ENCODE measurements at places on chromosomes 6 and 20.

- no peak for DNase-seq
Measured at GRCh38 chr6:56364827-56365339, 117.5 kb upstream of the COL21A1 start.

- DNase-seq, result no peak
Measured at GRCh38 chr6:142802124-142802523, 142.9 kb downstream of the HIVEP2 start.

DNA sequence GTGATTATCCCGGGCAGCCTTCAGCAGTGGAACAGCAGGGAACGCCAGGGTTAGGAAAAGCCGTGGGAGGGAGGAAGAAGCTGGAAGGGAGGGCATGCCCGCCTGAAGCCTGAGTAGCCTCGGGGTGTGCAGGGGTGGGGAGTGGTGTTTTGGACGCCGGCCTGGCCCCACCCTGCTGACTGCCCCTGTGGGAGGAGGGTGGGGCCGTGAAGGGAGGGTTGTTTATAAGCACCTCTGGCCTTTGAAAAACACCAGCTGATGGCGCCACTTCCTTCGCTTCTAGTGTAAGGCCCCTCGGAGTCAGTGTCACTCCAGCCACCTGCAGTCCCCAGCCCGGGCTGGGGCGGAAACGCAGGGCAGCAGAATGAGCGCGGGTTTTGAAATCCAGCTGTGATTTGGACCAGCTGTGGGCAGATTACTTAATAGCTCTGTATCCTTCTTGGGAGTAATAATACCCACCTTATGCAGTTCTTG, 52.8 kb upstream of the BMP6 start:
- no peak for DNase-seq

DNA sequence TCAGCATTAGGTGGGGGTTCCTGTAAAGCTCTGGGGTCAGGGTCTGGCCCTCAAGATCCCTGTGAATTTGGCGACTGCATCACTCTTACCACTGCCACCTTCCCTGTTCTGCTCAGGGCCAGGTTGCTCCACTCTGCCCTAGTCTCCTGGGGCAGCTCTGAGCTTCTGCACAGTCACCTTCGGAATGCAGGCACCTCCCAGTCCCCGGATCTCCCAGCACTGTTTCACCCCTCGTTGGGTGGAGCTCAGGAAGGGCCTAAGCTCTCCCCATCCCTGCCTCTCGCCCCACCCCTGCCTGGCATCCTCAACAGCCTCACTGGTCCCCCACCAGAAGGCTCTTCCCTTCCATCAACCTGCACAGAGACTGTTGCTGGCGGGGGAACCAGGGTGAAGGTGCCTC, 46.2 kb downstream of the YTHDF1 start:
- no peak for DNase-seq

- no peak for DNase-seq
Measured at GRCh38 chr6:128209771-128210170, 308.9 kb upstream of the THEMIS start.

DNA sequence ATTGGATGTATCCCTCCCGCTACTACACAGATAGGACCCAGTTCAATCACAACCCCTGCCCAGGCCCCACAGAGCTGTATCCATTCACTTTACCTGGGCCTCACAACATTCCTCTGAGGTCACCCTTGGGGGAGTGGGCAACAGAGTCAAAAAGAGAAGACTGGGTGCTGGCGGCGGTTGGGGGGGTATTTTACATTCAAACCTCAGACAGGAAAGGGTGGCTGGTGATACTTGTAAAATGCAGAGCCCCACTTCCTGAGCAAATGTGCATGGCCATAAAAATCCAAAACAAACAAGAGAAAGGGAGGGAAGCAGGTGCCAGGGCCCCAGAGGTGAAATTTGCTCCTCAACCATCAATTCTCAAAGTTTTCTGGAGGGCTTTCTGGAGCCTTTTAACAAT, 3.5 kb downstream of the LRFN2 start:
- no peak for DNase-seq

DNA sequence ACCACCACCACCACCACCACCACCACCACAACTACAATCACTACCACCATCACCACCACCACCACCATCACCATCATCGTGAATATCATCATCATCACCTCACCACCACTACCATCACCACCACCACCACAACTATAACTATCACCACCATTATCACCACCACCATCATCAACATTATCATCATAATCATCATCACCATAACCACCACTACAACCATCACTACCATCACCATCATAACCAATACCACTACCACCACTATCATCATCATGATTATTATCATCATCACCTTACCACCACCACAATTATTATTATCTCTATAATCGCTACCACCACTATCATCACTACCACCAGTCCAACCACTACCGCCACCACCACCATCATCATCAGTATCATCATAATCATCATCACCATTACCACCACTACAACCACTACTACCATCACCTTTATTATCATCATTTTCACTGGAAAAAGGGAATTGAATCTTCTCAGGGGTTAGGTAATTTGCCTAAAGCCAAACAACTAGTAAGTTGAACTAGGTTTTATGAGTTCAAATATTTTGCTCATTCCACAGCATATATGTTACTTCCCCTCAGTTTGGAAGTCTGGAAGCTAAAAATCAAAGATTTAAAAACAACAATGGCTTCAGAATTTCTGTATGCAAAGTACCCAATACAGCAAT, 8.3 kb downstream of the RIPOR2 start:
- no peak for DNase-seq

DNA sequence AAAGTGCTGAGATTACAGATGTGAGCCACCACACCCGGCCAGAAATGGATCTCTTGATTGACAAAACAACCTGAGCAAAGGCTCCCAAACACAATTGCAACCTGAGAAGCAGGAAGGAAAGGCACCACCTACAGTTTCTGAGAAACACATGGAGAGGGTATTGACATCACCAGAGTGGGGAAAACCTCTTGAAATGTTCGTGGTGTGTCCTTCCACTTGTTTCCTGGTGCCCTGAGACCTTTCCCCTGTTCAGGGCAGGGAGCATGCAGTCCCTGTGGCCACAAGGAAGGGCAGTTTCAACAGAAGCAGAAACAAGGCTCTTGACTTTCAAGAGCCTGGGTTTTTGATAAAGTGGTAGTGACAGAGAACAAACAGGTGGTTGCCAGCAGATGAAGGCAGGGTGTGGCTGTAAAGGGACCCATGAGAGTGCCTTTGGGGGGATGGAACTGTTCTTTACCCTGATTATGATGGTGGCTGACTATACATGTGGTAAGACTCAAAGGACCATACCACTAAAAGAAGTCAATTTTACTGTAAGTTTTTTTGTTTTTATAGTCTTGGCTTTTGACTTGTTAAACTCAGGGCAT, 3.2 kb upstream of the BPIFA1 start:
- DNase-seq, result no peak

DNA sequence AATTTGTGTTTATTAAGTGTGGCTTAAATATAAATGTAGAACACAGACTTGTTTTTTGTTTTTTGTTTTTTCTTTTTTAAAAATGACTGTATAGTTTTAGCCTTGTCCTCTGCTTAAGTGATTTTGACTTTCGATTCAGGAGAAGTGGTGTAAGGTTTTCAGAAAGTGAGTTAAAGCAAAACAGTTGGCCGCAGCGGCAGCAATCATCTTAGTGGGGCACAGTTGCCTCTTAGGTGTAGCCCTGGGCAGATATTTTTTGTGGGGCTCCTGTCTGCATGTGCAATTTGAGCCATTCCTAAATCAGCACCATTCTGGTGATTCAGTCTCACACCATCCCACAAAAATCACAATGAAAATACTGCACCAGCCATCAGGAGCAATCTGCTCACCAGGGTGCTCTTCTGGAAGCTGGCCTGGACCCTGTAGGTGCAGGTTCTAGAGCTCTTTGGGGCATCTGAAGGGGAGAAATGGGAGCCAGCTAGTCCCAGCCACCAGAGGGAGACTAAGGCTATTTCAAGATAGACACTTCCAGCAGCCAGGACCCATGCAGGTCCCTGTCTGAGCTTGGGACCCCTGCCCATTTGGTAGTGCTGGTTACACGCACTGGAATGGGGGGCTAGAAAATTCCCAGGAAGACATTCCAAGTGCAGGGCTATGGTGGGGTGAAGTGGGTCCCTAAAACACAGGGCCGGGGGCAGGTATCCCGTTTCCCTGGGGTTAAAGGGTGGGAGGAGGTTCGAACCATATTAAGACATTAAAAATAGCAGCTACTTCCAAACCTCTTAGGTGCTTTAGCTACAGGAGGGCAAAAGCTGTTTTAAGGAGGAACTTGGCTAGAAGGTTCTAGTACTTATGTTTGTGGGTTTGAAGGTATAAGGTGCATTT, 156.6 kb downstream of the NFATC2 start:
- DNase-seq, result no peak

- peak; percentile 0 for DNase-seq
Measured at GRCh38 chr6:100665041-100665380, 200.3 kb upstream of the SIM1 start.

GRCh38 chr20:56345911-56346310, 12.9 kb upstream of the FAM210B start:
- no peak for DNase-seq

GRCh38 chr6:15299430-15300131, 53.7 kb downstream of the JARID2 start:
- peak; percentile 62 for DNase-seq

DNA sequence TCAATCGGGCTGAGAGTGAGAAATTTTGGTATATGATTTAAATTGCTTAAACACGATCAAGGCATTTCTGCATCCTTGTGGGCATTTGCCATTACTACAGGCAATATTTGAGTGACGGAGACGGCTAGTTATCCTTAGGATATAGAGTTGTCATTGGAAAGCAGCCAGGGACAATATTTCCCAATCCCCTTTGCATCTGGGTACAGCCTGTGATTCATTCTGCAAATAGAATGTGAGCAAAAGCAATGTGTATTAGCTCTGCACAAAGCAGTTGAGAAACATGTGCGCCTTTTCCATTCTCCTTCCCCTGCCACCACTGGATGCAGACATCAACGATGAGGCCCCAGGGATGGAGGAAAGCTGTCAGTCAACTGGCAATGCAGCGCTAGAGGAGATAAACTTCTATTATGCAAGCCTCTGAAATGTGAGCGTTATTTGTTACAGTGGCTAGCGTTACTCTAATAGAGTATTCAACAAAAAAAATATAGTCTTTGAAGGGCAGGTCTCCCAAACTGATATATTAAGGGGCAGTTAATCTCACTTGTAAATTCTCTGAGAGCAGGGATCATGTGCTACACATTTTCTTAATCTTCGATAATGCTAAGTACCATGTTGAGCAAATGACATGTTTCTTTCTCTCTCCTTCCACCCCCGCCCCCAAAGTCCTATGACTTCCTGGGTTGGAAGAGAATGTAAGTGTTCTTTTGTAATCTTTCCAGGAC, 37.1 kb upstream of the NCOA3 start:
- no peak for DNase-seq

DNA sequence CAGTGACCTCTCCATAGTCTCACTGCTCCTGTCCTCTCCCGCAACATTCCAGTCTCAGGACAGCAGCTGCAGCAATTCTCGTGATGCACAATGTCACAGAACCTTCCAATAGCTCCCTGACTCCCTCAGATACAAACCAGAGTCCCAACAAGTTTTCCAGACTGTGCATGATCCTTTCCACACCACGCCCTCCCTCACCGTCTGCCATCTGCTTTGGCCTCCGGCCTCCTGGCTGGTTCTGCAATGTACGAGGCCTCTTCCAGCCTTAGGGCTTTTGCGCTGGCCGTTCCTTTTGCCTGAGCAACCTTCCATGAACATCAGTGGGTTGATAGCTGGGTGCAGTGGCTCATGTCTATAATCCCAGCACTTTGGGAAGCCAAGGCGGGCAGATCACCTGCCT, 9.6 kb downstream of the FNDC1 start:
- DNase-seq, result no peak

DNA sequence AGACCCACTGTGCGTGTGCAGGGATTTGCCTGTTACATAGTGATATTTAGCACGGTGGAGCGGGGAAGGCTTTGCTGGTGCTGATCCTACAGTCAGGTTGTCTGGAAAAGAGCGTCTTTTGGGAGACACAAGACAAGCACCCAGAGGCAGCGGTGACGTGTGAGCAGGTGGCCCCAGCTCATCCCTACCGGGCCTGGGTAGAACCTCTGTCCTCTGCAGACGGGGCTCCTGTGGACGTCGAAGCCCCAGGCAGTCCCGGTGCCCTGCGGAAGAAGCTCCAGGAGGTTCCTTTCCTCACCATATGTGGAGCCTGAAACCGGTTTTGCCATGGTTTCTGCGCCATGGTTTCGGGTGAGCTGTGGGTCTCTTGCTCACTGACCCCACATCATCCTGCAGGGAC, 68.9 kb upstream of the AFDN start:
- DNase-seq, result no peak

GRCh38 chr6:3844097-3844463, 5.1 kb upstream of the FAM50B start:
- no peak for DNase-seq

DNA sequence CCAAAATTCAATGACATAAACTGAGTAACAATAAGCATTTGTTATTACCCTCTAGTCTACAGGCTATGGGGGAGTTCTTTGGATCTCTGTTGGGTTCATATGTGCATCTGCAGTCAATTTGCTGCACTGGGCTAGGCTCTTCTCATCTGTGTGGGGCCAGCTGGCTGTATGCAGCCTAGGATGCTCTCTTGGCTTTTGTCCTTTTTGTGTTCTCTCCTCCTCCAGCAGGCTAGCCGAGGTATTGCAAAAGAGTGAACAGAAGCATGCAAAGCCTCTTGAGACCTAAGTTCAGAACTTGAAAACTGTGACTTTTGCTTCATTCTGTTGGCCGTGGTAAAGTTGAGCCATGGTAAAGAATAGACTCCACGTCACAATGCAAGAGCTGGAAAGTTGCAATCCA, 62.8 kb upstream of the FOXO3 start:
- no peak for DNase-seq

DNA sequence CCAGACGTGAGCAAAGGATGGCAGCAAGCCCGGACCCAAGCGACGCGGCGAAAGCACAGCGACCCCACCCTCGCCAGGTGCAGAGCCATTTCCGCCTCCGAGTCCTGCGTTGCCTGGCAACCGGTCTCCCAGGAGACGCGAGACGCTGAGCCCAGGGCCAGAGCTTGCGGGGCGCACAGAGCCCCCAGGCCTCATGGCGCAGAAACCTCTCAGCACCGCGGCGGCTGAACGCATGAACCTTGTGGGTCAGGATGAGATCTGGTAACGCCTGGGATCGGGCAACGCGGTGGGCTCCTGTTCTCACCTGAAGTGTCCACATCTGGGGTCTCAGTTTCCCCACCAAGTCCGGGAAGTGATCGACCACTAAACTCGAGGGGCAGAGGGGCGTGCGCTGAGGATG, 77.7 kb downstream of the ANKRD60 start:
- DNase-seq, result no peak

GRCh38 chr6:109762166-109762565, 71.1 kb downstream of the FIG4 start:
- DNase-seq, result no peak

All from GM12892 (cell line).